ENCODE measurements at places on chromosomes 16 and 17.

DNA sequence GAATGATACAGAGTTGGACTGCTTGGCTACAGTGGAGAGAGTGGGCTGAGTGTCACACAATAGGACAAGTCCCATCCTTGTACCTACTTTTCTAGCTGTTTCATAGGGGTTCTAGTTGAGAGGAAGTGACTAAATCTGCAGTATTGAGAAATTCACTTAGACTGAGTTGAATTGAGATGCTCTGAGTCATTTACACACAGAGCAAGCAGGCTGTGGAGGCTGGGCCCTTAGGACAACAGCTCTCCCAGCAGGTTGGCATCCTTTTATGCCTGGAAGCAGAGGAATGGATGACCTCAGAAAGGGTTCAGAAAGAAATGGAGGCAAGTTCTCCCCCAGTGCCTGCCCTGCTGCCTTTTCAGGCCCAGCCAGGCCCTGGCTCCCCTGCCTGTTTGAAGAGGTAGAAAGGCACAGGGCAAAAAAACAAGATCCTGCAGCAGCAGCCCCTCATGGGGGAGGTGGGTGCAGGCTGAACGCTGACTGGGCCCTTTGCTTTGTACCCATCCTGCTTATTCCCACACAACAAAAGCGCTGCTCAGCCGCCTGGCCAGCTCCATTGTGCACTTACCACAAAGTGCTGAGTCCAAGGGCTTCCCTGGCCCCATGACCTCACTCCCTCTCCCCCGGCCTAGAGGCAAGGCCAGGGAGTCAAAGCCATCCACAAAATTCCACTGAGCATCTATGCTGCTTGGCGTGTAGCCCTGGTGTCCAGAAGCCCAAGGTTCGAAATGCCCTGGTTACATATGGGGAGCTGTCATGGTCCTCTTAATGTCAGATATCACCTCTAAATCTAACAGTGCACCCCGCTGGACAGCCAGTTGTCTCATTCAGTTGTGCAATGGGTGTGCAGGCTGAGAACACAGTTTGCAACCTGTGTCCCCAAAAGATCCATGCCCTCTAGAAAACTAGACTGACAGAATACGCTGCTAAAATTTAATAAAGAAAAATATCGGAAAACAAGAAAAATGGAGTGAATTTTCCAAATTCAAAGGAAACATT lies 5.4 kb upstream of the CRYBA1 start:
- DNase-seq = peak; percentile 52

DNA sequence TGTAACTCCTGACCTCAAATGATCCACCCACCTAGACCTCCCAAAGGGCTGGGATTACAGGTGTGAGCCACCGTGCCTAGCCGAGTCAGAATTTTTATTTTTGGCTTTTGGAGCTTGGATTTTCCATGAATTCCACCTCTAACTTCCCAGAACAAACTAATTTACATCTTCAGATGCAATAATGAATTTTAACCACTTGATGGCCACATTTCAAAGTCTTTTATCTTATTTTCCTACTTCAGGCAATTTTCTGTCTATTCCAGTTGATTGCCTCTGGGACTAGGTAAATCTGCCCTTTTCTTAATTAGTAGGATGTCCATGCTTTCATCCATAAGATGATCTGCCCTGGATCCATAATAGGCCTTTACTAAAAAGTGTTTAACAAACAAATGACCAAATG lies 156.4 kb upstream of the ANKFN1 start:
- no peak for DNase-seq

GRCh38 chr17:8490256-8491023 lies 54.8 kb downstream of the NDEL1 start:
- no peak for DNase-seq

DNA sequence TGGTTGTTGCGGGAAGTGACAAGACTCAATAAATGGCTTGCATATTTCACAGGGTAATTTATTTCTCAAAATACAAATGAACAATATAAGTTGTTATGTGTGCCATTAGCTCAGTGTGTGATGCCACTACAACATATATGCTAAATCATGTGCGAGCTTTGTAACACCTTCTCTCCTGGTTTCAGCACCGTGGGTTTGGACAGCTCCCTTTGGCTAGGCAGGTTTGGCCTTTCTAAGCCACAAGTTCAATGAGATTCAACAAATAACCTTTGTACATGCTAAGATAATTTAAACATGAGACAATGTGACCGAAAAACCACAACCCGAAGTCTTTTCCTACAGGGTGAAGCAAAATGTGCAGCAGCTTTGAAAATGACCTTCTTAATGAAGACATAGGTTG lies 563.9 kb downstream of the TMEM114 start:
- no peak for DNase-seq

- DNase-seq = no peak
Measured at GRCh38 chr16:73383988-73384365, 336.0 kb upstream of the ZFHX3 start.

GRCh38 chr17:44909681-44910144 lies 5.6 kb downstream of the GFAP start:
- DNase-seq = no peak

DNA sequence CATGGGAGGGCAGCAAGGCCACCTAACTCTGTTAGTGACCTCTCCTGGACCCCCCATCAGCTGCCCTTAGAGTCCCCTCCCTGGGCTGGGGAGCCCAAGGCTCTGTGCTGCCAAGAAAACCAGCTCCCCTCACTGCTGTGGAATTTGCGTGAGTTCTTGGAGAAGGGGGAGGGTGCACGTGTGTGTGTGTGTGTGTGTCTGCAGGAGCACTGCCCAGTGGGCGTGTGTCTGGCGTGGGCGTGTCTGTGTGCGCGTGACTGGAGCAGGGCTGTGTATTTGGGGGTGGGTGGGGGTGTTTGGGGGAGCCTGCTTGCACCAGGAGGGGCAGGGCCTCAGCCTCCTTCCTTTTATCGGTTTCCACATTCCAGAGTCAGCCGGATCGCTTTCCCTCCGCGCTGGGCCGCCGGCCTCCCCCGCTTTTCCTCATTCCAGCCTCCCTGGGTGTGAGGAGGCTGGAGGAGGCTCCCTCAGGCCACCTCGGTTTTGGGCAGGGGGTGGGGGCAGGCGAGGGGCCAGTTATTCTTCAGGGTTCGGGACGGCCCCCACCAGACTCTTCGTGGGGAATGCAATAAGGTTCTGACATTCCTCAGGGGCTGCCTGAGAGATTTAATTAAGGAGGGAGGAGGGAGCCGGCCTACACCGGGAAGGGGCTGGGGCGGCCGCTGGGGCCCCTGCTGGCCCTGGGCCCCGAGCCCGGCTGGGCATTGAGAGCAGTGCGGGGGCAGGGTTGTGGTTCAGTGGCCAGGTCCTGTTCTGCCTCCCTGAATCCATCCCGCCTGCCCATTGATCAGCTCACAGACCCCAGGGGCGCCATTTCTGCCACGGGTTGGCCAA lies 2.5 kb downstream of the VASN start:
- no peak for DNase-seq

DNA sequence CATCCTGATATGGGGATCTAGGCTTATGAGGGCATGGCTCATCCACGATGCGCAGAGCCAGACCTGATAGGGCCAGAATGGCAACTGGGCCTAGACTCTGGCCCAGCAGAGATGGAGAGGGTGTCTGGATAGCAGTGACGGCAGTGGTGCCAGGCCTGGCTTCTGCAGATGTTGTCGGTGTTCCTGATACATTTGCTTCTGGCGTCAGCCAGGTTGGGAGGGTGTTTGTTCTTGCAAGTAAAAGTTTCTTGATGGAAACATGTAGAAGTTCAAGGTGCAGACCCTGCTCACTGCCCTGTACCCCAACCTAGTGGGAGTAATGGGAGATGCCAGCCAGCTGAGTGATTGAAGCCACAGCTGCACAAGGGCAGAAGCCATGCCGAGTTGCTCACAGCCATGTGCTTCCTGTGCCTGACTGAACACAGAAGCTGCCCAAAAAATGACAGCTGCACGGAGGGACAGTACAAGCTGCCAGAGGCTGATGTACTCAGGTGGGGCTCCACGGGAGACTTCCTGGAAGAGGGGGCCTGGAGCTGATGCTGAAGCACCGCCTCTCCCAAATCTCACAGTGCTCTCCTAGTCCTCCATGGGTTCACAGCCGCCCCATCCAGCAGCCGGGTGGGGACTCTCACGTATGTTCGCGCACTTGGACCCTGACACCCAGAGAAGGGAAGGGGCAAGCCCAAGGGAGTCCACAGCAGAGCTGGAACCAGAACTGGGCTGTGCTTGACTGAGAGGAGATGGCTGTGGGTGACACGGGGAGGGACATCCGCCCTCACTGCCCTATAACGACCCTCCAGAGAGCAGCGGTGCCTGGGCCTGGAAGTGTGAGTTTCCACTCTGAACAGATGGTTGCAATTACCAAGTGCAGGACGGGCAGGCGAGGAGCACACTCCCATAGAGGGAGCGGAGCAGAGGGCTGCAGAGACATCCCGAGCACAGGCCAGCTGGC lies 78.7 kb downstream of the N4BP1 start:
- no peak for DNase-seq

DNA sequence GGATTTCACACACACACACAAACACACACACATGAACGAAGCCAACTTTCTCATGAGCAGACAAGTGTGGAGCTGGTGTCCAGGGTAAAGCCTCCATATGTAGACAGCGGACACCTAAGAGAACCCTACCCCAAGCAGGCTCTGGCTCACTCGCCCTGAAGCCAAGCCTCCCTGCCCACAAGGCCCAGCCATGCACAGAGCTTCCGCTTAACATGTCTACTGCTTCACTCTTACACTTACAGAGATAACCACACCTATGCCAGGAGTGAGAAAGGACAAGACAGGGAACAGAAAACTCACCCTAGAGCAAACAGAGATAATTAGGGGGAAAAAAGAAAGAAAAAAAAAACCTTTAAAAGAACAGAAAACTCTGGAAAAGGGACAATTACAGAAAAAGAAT lies 67.5 kb downstream of the CYTH1 start:
- no peak for DNase-seq

GRCh38 chr16:73213732-73214455 lies 166.0 kb upstream of the ZFHX3 start:
- DNase-seq = no peak

- DNase-seq = peak; percentile 95
Measured at GRCh38 chr17:62653002-62653825, 25.7 kb downstream of the MRC2 start.

GRCh38 chr17:45768000-45768399 lies 16.1 kb upstream of the CRHR1 start:
- no peak for DNase-seq

GRCh38 chr16:80948886-80949493 lies 57.7 kb downstream of the CMC2 start:
- DNase-seq = peak; percentile 79

- DNase-seq = no peak
Measured at GRCh38 chr17:66354981-66355380, 52.6 kb downstream of the PRKCA start.

DNA sequence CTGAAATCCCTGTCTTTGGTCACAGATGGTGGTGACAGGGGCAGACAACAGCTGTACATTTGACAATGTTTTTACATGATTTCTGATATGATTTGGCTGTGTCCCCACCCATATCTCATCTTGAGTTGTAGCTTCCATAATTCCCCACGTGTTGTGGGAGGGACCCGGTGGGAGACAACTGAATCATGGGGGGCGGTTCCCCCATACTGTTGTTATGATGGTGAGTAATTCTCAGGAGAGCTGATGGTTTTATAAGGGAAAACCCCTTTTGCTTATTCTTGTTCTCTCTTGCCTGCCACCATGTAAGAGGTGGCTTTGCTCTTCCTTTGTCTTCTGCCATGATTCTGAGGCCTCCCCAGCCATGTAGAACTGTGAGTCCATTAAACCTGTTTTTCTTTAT lies 353.9 kb downstream of the CPPED1 start:
- peak; percentile 48 for DNase-seq
